Dermis blood vessel endothelial cell (primary cell): ENCODE measurements at places on chromosomes 12 and 14.

DNA sequence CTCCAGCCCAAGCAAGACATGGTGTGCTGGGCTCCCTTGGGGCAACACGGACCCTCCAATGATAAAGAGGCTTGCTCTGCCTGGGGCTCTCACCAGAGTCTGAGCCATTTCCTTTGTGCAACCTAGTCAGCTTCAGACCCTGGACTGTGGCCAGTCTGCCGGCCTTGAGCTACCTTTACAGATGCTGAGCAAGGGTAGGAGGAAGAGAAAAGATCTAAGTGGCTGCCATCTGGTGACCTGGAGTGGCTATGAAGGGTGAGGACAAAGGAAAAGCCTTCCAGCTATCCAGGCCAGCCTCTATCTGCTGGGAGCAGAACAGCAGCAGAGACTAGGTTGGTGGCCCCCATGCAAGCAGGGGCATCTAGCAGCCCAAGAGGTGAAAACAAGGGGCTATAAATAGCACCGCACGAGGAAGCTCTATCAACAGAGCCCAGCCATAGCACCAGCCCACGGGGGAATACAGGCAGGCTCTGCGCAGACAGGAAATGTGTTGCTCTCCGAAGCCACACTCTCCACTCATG is 230.1 kb downstream of the FOXN3 start:
- DNase-seq, result peak; percentile 10

- no peak for DNase-seq
These were observed 165.6 kb downstream of the ZFP36L1 start for GRCh38 chr14:68627050-68627867.

GRCh38 chr12:113591480-113591974 is 119.9 kb upstream of the LHX5 start:
- DNase-seq, result no peak

- DNase-seq, result no peak
These were observed 264.0 kb downstream of the FUT8 start for GRCh38 chr14:65676361-65677014.

GRCh38 chr14:53509276-53510244 is 356.4 kb upstream of the DDHD1 start:
- DNase-seq, result no peak

GRCh38 chr14:35341751-35342488 is 49.7 kb downstream of the PSMA6 start:
- peak; percentile 89 for DNase-seq

DNA sequence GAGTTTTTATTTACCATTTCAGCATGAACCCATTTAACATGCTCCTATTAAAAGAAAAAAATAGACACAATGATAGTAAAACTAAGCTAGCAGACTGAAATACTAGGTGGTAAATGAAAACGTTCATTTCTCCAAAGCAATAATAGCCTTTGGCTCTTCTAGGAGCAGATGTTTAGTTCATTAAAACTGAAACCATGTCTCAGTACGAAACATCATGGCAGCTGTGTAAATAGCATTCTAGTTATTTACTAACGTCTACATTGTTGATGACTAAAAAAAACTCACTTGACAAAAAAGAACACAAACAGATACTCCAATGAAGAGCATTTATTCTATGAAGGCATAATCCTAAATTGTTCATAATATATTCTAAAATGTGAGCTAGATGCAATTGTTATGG is 17.9 kb downstream of the RECQL start:
- DNase-seq, result no peak

DNA sequence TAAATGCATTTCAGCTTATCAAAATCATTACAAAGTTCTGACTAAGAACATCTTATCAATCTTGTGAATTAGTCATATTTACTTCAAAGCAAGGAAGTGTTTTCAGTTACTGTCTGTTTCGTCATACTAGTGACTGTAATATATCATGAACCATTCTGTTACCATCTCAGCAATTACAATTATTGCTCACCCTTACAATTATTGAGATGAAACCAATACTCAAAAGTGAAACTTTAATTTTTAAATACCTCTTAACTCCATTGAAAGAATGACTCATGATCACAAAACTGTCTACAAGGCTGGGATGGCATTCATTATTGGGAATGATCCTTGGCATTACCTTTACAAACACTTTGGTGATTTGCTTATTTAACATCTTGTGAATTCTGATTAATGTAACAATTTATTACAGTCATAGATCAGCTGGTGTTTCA is 90.3 kb downstream of the RPS6KA5 start:
- peak; percentile 36 for DNase-seq

DNA sequence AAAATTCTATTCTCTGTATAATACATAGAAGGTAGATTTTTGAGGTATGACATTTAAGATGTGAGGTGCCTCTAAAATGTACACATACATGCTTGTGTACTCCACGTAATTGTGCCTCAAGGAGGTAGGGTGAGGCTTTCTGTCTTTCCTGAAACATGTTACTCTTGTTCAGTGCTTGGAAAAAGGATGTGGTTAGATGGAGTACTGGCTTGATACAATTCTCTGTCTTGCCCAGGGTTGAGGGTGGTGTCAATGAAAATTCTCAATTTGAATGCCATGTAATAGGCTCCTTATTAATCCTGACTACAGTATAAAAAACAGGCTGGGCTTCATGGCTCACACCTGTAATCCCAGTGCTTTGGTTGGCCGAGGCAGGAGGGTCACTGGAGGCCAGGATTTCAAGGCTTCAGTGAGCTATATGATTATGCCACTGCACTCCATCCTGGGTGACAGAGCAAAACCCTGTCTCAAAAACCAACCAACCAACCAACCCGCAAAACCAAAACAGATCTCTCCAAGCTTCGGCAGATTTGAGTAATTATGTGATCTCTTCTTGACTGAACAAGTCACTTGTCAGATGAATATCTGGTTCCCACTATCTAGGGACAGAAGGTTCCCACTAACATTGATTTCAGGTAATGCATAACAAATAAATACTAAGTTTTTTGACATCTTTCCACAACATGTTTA is 41.6 kb downstream of the RCOR1 start:
- no peak for DNase-seq

GRCh38 chr12:25332143-25332542 is 81.4 kb upstream of the KRAS start:
- DNase-seq, result no peak

GRCh38 chr14:102630405-102630804 is 38.0 kb downstream of the RCOR1 start:
- no peak for DNase-seq

GRCh38 chr12:131054345-131055092 is 100.8 kb downstream of the ADGRD1 start:
- no peak for DNase-seq

DNA sequence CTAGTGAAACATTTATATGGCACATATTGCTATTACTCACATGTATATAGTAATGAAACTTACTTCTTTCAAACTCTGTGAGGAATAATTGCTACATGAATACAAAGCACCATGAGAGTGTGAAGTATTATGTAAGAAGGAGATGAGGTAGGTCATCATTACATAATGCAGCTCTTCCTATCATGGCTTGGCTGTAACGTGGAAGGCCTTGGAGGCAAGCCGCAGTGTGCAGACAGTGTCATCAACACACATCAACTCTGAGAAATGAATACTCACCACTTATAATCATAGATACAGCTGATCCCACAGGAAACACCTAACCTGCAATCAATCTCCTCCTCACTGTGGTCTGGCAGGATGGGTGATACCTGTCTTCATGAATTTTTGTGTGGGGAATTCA is 49.9 kb upstream of the CCDC91 start:
- DNase-seq, result no peak

GRCh38 chr12:11731042-11731357 is 81.5 kb downstream of the ETV6 start:
- no peak for DNase-seq

DNA sequence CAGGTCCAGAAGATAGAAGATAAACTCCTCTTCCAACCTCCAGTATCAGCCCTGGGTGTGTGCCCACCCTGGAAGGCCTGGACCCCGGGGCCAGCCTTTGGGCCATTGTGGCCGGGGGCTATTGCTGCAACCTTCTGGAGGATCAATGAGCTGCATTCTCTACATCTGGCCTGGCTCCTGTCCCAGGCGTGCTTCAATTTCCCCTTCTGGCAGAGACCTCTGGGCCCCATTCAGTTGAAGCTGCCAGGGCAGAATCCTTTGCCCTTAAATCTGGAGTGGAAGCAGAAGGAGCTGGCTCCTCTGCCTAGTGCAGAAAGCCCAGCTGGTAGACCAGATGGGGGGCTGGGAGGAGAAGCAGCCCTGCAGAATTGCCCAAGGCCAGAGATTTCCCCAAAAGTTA is 10.0 kb downstream of the NYNRIN start:
- DNase-seq, result no peak

GRCh38 chr12:63928305-63928704 is 83.8 kb downstream of the SRGAP1 start:
- no peak for DNase-seq

DNA sequence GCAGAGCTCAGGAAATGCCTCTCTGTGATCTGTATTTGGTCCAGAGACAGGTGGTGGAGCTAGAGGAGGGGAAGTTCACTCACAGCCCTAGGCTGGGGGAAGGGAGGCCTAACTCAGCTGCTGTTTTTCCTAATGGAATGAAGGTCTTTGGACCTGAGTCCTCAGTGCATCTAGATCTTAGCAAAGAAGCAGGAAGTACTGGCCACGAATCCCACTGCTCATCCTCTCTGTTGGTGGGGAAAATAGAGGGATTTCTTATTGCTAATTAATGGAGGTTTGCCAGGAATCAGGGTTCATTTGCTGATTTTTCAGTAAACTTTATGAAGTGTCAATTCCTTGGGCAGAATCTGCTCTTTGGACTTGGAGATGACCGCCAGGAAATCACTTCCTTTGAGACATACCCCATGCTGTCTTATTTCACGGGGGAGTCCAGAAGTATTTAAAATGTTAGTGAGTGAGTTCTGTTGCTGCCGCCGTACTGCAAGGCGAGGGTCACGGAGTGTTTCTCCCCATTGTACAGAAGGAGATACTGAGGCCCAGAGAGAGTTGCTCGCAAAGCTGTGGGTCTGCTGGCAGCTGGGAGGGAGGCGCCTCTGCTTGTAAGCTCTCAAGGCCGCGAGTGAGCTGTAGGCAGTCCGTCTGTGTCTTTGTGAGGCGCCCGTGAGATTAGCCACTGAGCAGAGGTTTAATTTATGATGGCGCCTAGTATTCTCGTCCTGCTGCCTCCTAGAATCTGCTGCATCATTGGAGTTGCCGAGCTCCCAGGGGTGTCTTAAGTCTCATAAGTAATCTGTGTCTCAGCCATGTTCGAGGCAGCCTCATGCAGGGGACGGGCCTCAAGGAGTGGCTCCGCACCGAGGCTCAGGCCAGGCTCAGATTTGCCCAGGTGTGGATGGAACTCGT is 88.2 kb downstream of the TSPAN9 start:
- peak; percentile 77 for DNase-seq

- DNase-seq, result no peak
These were observed 4.5 kb downstream of the AP5M1 start for GRCh38 chr14:57273236-57273635.

GRCh38 chr12:67751381-67751928 is 102.9 kb downstream of the DYRK2 start:
- DNase-seq, result no peak

DNA sequence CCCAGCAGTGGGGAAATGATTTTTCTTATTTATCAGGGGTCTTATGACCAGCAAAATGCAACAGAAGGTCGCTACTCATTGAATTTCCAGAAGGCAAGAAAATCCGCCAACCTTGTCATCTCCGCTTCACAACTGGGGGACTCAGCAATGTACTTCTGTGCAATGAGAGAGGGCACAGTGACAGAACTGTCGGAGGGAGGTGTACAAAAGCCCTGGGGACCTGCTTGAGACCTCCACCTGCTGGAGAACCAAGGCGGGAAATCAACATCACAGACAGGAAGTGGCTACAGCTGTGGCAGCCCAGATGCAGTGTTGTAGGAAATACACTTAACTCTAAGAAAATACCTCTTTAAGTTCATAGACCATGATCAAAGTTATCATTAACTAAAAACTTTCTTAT is 250.9 kb upstream of the OR4E1 start:
- peak; percentile 60 for DNase-seq

- no peak for DNase-seq
These were observed 144.6 kb downstream of the ATP23 start for GRCh38 chr12:58086006-58086405.

DNA sequence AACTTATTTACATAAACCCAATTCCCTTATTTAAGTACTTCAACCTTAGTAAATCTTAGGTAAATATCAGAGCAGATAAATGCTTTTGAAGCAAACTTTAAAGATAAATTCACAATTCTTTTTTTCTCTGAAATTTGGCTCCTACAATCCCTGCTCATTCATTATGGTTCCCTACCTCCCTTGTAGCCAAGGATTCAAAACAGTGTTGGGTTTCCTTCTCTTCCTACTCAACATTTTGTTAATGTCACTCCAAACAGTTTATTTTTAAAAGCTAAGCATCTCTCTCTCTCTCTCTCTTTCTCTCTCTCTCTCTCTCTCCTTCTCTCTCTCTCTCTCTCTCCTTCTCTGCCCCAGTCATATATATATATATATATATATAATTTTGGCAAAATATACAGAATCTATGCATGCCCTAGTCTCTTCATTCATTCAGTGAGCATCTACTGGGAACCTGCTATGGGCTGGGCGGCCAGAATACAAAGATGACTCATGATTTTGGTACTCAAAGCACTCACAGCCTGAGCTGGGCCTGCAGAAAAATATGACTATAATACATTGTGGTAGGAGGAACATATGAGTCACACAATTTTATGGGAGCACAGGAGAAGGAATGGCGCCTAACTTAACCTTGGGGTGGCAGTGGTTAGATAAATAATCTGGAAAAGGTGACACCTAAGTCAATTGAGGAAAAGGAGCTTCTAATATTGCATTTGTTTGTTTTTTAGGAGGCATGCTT is 123.7 kb upstream of the DHRS4 start:
- DNase-seq, result peak; percentile 87

DNA sequence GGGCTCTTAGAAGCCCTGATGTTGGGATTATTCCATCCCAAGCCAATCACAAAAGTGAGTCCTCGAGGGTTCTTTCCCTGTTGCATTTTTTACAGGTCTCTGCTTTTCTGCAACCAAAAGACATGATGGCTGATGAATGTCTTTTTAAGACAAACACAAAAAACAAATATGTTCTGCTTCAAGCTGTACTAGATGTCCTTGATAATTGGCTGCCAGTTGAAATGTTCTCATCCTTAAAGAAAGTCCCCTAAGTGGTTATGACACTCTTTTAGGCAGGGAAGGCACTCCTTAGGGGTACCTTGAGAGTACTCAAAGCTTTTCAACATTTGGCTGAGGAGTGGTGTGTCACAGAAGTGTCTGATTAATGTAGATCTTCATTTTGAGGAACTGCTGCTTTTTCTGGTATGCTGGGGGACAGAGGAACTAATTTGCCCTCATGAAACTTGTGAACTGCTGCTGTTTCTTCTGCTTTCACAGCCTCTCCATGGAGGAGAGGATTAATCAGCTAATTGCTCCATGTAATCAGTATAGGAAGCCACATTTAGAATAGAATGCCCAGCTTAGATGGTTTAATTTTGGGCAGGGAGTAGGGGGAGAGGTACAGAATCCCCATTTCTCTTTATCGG is 22.8 kb upstream of the IGF1 start:
- no peak for DNase-seq

GRCh38 chr14:83071888-83072501 is 1538.3 kb upstream of the SEL1L start:
- DNase-seq, result no peak

- DNase-seq, result peak; percentile 61
These were observed 257.7 kb downstream of the NAV3 start for GRCh38 chr12:78088391-78088832.
